Stimulated activated CD4-positive, alpha-beta T cell treated with anti-CD3 and anti-CD28 coated beads, Interleukin-15, amount 100 ng/mL, for 1 hour (primary cell): ENCODE measurements at places on chromosomes 1 and 21.

DNA sequence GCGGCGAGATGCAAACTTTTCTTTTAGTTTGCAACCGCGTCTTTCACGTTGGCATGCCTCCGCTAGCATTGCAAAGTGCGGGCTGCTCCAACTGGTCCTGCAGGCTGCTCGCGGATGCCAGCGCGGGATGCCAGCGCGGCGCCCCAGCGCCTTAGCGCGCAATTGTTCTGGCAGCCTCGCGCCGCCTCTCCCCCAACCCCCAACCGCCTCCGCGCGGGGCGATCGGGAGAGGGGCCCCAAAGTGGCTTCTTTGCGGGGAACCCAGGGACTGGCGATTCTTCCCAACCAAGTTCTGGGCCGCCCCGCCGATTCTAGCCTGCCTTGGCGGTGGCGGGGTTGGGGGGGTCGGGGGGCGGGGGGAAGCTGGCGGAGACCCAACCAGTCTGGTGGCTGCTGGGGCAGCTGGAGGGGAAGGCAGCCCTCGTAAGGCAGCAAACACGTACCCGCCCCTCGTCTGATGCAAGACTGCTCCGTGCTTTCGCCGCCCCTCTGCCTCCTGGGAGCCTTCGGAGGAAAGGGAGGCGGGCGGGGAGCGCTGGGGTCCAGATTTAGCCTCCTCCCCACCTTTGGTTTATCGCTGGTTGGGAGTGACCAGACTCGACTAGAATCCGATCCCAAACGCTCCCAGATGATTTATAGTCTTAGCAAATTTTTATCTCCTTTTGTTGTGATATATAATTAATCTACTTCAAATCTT is 756 bp downstream of the PHGDH start:
- peak; percentile 33 for DNase-seq

DNA sequence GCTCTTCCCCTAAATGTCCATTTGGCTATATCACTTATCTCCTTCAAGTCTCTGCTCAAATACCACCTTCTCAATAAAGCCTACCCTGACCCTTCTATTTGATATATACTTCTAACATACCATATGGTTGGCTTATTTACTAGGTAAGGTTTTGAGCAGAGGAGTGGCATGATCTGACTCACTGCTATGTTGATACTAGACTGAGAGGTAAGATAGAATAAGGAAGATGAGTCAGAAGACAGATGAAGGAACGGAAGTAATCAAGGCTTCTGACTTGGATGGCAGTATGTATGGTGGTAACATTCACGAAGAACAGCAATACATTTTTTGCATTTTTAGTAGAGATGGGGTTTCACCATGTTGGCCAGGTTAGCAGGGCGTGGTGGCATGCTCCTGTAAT is 4.8 kb upstream of the HRNR start:
- no peak for DNase-seq

- DNase-seq = no peak
These were observed 263.7 kb downstream of the OMA1 start for GRCh38 chr1:58282623-58283387.

DNA sequence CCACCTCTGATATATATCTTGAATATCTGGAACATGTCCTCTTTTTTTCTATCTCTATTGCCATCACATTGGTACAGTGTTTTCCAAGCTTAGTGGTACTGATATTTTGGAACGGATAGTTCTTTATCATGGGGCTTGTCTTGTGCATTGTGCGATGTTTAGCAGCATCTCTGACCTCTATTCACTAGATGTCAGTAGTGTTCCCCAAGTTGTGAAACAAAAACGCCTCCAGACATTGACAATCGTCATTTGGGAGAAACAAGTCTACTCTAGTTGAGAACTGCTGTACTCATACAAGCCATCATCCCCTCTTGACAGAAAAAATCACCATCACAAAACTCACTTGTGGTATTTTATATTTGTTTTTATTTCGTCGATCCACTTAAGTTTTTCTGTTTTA is 79.7 kb upstream of the CHODL start:
- DNase-seq = no peak

DNA sequence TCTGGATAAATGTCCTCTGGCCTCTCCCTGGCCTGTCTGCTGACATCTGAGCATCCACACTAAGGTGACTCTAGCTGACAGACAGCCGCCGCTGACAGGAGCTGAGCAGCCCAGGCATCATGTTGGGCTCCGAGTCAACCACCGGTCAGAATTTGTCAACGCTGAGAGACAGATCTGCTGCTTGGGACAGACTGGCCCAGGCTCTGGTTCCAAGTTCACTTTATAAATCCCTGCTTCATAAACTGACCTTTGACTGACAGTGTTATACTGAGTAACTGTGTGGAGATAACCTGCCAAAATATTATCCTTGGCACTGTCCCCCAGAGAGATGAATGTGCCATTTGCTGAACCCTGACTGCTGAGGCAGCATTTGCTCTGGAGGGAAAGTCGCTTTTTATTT is 616.7 kb downstream of the NPHP4 start:
- no peak for DNase-seq

DNA sequence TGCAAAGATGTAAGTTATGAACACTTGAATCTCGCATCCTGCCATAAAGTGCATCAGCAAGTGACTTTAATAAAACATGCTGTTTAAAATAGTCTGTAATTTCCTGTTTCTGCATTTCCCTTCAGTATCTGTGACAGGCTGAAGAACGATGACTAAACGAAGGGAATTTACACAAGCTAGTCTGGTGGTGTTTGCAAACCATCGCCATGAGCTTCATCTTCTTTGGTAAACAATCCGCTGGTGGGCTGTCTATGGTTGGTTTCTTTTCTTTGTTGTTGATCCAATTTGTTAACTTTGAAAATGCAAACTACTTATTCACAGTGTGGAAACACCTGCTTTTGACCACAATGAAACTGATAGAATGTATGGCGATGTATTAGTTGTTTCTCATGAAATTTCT is 13.9 kb downstream of the SERTAD4 start:
- DNase-seq = no peak

DNA sequence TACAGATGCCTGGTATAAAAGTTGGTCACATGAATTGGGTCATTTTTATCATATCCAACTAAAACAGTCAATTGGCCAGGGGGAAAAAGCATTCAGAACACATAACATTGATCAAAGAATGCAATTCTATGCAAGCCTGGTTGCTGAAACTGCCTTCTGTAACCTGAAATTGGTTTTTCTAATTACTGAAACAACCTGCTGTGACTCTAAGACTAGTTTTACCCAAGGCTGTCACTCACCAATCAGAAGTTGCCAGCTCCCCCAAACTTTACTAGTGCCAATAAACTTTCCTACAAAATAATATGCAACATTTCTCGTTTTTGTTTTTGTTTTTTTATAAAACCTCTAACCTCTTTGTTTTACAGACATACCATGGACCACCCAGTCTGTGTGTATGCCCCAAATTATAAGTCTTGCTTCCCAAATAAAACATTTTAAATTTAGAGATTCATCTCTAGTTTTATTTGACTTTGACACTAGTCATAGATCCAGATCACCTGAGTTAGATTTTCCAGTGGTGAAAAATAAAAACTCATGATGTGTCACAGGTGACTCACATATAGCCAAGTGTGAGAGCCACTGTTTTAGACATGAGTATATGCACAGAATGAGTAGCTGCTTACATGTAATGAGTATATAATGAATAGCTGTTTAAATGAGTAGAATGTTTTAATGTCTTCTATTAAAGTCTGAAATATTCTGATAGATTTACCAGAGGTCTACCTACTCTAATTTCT is 64.2 kb upstream of the CR2 start:
- DNase-seq = no peak

- DNase-seq = no peak
These were observed 51.2 kb downstream of the RNF2 start for GRCh38 chr1:185096531-185096930.

DNA sequence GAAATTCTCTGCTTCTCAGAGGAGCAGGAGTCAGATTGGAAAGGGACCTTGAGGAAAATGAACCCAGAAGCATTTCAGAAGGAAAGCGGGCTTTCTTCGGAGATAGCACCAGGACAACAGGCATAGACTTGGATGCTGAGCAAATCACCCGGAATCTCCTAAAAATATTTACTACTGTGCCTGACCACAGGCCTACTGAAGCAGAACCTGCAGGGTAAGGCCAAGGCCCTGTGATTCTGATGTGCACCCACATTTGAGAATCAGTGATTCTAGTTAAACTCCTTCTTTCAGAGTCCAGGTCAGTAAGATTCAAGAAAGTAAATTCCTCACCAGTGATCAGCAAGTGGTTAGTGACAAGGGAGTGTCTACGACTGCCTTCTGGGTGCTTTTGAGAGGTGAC is 307.3 kb upstream of the DUSP10 start:
- DNase-seq = no peak

DNA sequence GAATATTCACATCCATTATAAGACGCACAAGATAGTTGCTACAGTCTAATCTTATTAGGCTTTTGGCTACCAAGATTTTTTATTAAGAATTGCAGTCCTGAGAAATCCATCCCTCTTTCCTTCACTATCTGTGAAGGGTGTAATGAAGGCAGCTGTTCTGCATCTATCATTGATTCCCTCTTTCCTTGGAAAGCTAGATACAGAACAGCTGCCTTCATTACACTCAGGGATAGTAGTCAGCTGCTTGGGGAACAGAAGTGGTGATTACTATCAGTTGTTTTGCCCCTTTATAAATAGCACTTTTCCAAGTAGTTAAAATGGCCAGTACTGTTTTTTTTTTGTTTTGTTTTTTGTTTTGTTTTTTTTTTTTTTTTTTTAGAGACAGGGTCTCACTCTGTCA is 70.2 kb downstream of the IARS2 start:
- DNase-seq = no peak

DNA sequence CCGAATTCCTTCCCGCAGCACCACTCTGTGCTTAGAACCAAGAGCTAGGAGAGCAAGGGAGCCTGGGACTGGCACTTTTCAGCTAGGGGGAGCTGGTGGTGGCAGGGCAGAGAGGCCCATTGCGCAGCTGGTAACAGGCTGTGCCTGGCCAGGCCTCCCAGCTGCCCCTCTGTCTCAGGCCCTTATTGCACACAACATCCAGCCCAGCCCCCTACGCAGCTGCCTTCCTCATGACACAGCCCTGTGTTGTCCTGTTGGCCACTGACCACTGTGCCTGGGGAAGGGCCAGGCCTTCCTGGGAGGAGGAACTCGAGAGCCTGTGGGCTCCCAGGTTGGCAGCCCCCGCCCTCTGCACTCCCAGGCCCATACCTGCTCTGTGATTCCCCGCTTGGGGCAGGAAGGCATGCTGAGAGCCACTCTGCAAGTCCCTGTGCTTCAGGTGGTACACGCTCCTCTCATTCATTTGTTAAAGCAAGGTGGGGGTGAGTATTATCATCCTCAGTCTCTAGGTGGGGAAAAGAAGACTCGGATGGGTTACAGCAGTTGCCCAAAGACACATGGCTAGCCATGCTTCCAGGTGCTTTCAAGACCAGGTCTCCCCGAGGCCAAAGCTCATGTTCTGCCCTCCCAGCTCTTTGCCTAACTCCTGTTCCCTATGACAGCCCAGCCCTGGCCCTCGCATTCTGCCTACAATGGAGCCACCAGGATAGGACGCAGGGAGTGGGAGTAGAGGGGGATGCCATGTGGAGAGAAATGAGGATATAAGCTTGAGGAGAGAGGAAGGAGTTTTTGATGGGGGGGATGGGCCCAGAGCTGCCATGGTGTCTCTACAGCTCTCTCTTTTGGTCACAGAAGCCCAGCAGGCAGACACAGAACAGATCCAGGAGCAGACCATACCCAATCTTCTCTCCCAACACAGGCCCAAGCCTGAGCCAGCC is 81.8 kb downstream of the TMEM53 start:
- no peak for DNase-seq

DNA sequence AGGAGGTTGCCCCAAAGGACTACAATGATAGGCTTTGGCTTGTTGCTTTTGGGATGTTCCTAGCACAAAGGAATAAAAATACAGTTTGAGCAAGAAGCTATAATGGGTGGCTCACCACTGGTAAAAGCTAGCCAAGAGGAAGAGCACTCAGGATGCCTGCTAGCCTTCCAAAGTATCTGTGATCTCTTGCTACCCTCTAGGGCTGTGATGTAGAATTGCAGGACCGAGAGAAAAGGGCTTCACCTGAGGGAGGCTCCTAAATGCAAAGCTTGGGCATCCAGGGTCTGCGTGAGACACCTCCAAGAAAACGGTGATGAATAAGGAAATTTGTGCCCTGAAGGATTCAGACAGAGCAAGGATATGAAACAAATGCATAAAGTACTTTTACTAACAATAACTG is 17.7 kb downstream of the IVL start:
- DNase-seq = no peak

- no peak for DNase-seq
These were observed 308.1 kb upstream of the ADGRL2 start for GRCh38 chr1:81492628-81493027.

DNA sequence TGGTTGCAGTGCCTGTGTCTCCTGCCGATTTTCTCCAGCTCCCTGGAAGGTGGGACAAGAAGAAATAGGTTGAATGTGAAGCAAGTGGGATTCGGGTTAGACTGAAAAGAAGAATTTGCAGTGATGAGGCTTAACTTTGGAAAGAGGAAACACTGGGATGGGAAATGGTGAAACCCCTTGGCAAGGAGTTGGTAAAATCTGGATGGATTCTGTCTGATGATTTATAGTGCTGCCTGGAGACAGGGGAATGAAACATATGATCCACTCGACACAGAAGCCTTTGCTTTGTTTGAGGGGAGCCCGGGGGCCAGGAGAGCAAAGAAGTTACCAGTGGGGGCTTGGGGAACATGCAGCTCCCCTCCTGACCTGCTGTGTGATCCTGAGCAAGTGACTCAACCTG is 67.2 kb downstream of the UBIAD1 start:
- no peak for DNase-seq

- DNase-seq = no peak
These were observed 765.6 kb upstream of the B3GALT2 start for GRCh38 chr1:193951984-193952383.

DNA sequence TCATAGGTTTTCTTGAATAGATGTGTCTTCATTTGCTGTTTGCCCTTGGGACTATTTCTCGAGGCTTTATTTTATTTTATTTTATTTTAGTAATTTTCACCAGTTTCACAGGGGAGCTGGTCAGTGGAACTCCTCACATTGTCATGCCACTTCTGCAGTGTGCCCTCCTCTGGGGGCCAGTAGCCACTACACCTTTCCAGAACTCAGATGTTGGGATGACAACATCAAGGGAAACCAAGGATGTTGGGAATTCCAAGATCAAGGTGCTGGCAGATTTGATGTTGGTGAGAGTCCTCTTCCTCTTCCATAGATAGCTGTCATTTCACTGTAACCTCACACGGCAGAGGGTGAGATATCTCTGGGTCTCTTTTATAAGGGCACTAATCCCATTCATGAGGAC is 35.5 kb downstream of the SLC26A9 start:
- no peak for DNase-seq

- no peak for DNase-seq
These were observed 2.3 kb upstream of the EFNA3 start for GRCh38 chr1:155076371-155076770.

GRCh38 chr1:229224308-229224707 is 46.6 kb upstream of the RAB4A start:
- no peak for DNase-seq
